Fibroblast of the aortic adventitia (primary cell): ENCODE measurements at places on chromosomes 5 and 9. TPM values are rescaled to one million over a fixed set of nuclear protein-coding genes. Genes with fewer than 3 reads are reported as not detected.
A peak's percentile ranks its signal among the peaks of the same experiment; 100 is the strongest.

The HNRNPA0 gene
- 20.0 and 26.8 TPM in 2 replicates for total RNA-seq

DNA sequence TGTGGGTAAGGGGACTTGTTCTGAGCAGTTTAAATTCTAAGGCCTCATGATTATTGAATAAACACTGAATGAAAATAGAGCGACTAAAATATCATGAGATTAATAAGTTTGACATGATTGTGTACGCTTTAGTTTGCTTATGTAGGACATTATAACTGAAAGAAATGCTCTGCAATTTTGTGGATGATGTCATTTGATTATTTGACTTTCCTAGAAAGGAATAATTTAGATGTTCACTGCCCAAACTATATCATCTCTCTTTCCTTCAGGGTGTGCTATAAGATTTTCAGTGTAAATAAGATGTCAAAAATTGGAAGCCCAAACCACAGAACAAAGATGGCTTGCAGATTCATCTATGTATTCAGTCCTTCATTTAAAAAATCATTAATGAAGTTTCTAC, 115.7 kb upstream of the MTAP start:
- DNase-seq: no peak

GRCh38 chr9:13263511-13263910, 16.0 kb downstream of the MPDZ start:
- DNase-seq: no peak

- DNase-seq: peak; percentile 67
Measured at GRCh38 chr9:101601904-101602765, 7.4 kb upstream of the PPP3R2 start.

- DNase-seq: peak; percentile 45
Measured at GRCh38 chr9:107905308-107906020, 415.9 kb upstream of the KLF4 start.
